ENCODE measurements at places on chromosomes 11 and 22.

GRCh38 chr11:33552756-33553155 is 147.9 kb downstream of the C11orf91 start:
- no peak for DNase-seq

DNA sequence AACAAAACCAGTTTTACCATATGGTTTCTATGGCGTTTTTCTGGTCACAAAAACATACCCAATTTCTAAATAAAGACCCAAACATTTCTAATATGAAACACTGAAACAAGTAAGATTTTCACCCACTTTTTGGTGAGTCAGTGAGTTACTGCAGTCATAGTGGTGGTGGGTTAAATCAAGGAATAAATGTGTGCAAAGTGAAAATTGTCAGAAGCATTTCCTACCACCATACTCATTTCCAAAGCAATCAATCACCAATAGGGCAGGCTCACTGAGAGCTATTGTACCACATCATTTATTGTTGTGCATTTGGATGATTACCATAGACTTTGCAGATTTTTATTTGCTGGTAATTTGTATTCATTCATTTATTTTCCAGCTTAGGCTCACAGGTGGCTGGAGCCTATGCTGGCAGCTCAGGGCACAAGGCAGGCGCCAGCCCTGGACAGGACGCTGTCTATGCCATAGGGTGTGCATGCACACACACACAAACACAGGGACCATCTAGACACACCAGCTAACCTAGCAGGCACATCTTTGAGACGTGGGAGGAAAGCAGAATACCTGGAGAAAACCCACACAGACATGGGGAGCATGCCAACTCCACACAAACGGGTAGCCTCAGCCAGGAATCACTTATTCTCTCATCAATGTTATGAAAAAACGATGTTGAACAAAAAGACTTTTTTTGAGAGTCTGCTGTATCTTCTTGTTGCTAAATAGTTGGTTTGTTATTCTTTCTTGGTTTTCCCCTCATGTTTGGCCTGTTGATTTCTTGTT is 5.1 kb downstream of the FAM118B start:
- no peak for DNase-seq

- DNase-seq, result no peak
Measured at GRCh38 chr11:23684701-23685100, 812.2 kb upstream of the LUZP2 start.

DNA sequence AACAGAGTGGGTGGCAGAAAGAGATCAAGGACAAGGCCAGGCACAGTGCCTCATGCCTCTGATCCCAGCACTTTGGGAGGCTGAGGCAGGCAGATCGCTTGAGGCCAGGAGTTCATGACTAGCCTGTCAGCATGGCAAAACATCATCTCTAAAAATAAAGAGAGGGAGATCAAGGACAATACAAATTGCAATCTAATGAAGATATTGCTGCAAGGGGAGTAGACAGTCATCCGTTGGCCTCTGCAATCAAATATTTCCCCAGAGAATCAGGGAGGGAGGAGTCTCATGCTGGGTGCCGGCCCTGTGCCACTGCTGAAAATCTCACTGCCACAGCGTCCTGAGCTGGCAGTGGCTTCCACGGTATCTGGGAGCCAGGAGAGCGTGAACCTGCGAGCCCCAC is 19.4 kb upstream of the IL17RA start:
- no peak for DNase-seq

DNA sequence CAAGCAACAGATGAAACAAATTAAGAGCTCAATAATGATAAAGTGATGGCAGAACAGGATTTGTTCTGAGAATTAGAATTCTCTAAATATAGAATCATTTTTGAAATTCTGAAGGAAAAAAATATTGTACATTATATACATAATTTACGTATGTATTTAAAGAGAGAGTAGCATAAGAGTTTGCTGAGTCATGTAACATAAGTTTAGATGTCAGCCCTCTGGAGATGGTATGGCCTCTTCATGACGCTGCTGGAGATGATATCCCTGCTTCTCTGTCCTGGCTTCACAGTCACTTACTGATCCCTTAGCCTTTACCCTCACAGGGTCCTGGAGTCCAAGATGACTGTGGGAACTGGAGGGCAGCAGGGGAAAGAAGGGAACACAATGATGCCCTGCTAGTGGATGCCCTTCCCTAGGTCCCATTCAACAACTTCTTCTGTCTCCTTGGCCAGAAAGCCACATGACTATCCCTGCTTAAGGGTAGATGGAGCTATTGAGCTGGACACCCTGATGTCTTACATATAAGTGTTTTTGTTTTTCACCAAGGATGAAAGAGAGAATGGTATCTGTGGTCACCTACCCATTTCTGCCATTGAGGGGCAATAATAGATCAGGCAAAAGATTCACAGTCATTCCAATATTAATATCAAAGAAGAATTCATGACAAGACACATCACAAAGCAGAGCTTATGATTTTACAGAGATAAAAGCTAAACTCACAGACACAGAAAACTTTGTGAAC is 753.1 kb downstream of the TBC1D22A start:
- DNase-seq, result no peak

GRCh38 chr22:26751217-26751616 is 93.8 kb downstream of the MIAT start:
- no peak for DNase-seq

GRCh38 chr11:22459048-22459447 is 120.9 kb downstream of the SLC17A6 start:
- no peak for DNase-seq

- no peak for DNase-seq
Measured at GRCh38 chr11:83793310-83793709, 507.1 kb upstream of the CCDC90B start.

- no peak for DNase-seq
Measured at GRCh38 chr22:19035474-19036228, 86.6 kb downstream of the DGCR2 start.

GRCh38 chr11:127631974-127632373 is 631.4 kb upstream of the KIRREL3 start:
- DNase-seq, result no peak

- no peak for DNase-seq
Measured at GRCh38 chr22:36790648-36791047, 14.7 kb upstream of the IFT27 start.

GRCh38 chr22:43293655-43294392 is 49.3 kb downstream of the SCUBE1 start:
- DNase-seq, result no peak

DNA sequence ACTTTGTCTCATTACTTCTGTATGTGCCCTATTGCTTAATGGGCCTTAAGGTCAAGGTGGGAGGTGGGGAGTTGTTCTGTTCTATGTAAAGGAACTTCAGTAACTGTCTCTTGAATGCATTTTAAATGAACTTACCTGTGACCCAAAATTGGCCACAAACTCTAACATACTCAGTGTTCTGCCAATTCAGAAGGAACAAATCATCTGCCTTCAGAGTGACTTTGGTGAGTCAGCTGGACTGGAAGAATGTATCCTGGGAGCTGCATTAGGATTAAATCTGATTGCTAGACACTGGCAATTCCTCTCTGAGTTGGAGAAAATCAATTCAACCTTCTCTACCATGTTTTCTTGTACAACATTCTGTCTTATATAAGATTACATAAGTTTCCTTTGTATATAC is 1104.8 kb downstream of the DLG2 start:
- DNase-seq, result no peak

DNA sequence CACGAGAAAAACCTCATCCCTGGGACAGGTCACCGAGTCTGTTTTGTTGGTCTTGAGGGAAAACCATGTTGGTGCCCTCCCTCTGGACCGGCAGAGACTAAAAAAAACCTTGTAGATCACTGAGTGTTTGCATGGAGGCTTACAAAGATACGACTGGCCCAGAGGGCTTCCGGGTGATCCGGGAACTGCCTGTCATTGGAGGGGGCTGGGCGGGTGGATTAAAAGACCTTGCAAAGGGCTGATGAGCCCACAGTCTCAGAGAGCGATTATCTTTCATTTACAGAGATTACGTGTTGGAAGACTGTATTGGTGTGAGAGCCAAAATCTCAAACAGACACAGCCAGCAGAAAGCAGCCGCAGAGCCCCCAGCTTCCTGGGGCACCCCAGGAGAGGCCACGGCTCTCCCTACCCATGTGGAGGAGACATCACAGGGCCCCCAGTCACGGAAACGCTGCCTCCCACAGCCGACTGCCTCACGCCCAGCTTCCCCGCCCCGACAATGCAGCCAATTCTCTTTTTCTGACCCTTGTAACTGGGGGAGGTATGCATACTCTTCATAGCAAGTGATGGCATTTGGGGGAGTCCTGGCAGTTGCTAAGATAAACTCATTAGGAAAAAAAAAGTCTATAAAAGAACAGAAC is 426.4 kb downstream of the CTTN start:
- no peak for DNase-seq

- DNase-seq, result no peak
Measured at GRCh38 chr11:91608677-91609076, 615.9 kb upstream of the FAT3 start.

GRCh38 chr11:103987629-103988594 is 48.5 kb upstream of the DDI1 start:
- no peak for DNase-seq
